ENCODE measurements at places on chromosomes 13 and 19. TPM values are rescaled to one million over a fixed set of nuclear protein-coding genes. Genes with fewer than 3 reads are reported as not detected.

The PSG7 gene
- 0.06 TPM for total RNA-seq

The PLIN5 gene
- total RNA-seq: 0.25 TPM

The CGB2 gene
- total RNA-seq: not detected

The ZNF415 gene
- total RNA-seq: not detected

The OR7A5 gene
- not detected for total RNA-seq

All from H4 (cell line).